ENCODE measurements at places on chromosomes 7 and 10. TPM values are rescaled to one million over a fixed set of nuclear protein-coding genes. Genes with fewer than 3 reads are reported as not detected.

The ASB10 gene
- total RNA-seq, result not detected

The CHAT gene
- 0.26 TPM for total RNA-seq

The BLNK gene
- 55.4 TPM for total RNA-seq

GRCh38 chr10:34650156-34650555 is 164.9 kb downstream of the PARD3 start:
- H3K4me3 ChIP-seq, result no peak overlapping the region
- peaks cover 12% of the 10 kb centered on the region for H3K4me1 ChIP-seq
- H3K27me3 ChIP-seq, result no peaks in the 10 kb centered on the region
- H3K27ac ChIP-seq, result no peak overlapping the region
- no peak for DNase-seq

DNA sequence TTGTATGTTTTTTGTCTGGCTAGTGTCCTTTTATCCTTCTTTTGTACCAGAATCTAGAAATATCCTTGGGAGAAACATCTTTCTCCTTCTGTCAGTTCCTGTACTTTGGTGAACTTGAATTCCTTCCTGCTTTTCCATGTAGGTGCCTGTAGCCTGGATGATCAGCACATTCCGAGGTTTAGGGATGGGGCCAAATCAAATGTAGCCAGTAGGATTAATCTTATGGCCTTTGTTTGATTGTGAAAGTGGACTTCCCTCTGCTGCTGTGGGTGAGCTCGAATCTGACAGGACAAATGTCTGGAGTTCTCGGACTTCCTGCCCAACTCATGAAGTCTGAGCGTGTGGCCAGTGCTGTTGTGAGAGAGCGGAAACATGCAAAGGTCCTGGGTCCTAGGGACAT is 33.2 kb upstream of the NAMPT start:
- H3K4me1 ChIP-seq, result no peaks in the 10 kb centered on the region
- H3K4me3 ChIP-seq, result no peak overlapping the region
- H3K27me3 ChIP-seq, result no peaks in the 10 kb centered on the region
- no peak overlapping the region for H3K27ac ChIP-seq

DNA sequence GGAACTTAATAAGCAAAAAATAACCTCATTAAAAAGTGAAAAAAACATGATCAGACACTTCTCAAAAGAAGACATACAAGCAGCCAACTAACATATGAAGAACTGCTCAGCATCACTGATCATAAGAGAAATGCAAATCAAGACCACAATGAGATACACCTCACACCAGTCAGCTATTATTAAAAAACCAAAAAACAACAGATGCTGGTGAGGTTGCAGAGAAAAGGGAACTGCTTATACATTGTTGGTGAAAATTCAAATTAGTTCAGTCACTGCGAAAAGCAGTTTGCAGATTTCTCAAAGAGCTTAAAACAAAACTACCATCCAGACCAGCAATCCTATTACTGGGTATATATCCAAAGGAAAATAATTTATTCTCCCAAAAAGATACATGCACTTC is 513.3 kb downstream of the MDFIC start:
- no peak overlapping the region for H3K27ac ChIP-seq
- no peaks in the 10 kb centered on the region for H3K36me3 ChIP-seq
- DNase-seq, result no peak
- no peaks in the 10 kb centered on the region for H3K27me3 ChIP-seq
- peaks cover 4% of the 10 kb centered on the region for H3K4me1 ChIP-seq
- H3K4me3 ChIP-seq, result no peak overlapping the region

DNA sequence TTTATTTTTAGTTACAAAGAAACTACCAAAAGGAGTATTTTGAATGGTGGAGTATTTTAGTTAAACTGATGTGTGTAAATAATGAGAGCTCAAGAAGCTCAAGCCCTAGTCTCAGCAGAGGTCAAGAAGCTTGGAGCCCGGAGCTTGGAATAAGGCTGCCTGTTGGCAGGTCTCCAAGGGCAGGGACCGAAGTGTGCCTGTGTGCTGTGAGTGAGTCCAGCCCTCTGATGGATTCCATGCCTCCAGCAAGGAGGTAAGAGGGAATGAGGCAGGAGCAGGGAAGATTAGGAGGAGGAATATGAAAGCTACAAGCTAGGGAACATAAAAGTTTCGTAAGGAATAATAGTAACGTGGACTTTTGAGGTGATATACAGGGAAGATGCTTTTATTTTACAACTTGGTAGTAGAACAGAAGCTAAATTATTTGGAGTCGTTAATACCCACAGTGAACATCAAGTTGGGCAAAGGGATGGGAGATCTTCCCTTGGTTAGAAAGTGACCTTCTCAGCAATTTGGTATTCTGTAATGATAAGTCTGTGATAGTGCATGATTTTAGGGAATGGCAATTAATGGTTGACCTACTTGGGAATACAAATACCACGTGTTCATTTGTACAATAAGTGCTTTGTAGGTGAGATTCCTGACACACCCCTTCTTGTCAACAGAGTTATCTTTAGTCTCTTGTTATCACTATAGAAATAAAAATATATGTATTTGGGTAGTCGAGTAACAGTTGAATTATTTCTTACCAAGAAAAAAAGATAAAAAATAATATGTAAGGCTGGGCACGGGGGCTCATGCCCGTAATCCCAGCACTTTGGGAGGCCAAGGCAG is 4.6 kb downstream of the SEC23IP start:
- DNase-seq, result peak; percentile 44
- peaks cover 52% of the 10 kb centered on the region for H3K4me1 ChIP-seq
- H3K36me3 ChIP-seq, result no peaks in the 10 kb centered on the region
- H3K4me3 ChIP-seq, result no peak overlapping the region

Measured in body of pancreas (tissue), 4 donors.